ENCODE measurements at places on chromosomes 2 and 18.

GRCh38 chr2:64327510-64328414, 126.2 kb upstream of the LGALSL start:
- DNase-seq = no peak

DNA sequence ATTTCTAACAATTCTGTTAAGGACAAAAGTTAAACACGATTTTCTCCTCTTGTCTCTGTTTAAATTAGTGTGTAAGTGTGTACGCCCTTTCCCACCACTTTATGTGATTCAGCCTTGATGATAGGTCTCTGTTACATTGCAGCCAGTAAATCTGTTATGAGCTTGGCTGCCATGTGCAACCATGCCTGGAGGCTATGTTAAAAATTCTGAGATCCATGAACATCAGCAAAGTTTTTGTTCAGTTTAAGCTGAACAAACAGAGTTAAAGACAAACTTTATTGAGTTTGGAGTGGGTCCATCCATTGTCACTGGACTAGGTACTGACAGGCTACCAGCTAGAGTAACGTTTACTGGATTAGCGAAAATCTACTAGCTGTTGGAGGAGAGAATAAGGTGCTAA, 110.4 kb downstream of the NCKAP5 start:
- no peak for DNase-seq

DNA sequence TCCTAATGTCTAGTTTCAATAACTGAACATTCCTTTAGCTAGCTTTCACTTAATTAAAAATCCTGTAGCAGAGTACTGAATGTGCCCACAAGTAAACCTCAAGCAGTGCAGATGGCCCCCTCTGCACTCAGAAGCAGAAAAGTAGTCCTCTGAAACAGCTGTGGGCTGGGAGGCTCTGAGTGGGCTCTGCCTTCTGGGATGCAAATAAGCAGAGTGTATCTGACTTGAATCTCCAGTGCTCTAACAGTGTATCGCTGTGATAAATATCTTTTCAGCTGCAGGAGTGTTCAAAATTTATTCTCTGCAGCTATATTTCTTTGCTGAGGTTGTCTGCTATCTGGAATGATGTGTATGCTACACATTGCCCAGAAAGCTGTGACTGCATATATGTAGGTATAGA, 44.8 kb upstream of the SYT4 start:
- DNase-seq = no peak

DNA sequence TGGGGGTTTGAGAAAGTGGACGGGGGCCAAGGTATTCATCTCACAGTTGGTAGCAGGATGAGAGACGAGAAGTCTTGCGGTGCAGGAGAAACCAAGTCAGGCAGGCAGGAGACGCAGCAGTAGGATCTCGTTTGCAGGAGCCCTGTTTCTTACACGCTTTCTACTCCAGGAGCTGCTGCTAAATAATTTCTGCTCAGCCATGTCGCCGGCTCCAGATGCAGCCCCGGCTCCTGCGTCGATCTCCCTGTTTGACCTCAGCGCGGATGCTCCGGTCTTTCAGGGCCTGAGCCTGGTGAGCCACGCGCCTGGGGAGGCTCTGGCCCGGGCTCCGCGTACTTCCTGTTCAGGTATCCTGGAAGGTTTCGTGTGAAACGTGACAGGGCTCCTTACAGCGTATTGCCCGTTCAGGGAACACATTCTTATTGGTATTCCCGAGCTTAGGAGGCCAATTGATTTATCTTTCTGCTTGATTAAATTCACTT, 494 bp downstream of the ANKZF1 start:
- no peak for DNase-seq

DNA sequence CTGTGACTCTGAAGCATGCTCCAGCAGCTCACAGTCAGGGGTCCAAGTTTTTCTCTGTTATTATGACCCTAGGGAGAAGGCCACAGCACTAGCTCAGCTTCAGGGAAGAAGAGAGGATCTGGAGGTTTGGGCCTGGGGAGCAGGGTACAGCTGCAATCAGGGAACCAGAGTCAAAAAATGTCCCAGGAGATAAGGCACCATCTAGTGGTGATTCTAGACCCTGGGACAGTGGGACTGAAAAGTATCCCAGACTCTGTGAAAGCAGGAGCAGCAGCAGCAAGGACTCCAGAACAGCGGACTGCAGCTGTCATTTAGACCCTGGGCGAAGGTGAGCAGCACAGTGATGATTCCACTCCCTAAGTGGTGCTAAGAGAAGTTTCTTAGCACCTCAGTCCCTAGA, 278.4 kb upstream of the DDX18 start:
- no peak for DNase-seq

DNA sequence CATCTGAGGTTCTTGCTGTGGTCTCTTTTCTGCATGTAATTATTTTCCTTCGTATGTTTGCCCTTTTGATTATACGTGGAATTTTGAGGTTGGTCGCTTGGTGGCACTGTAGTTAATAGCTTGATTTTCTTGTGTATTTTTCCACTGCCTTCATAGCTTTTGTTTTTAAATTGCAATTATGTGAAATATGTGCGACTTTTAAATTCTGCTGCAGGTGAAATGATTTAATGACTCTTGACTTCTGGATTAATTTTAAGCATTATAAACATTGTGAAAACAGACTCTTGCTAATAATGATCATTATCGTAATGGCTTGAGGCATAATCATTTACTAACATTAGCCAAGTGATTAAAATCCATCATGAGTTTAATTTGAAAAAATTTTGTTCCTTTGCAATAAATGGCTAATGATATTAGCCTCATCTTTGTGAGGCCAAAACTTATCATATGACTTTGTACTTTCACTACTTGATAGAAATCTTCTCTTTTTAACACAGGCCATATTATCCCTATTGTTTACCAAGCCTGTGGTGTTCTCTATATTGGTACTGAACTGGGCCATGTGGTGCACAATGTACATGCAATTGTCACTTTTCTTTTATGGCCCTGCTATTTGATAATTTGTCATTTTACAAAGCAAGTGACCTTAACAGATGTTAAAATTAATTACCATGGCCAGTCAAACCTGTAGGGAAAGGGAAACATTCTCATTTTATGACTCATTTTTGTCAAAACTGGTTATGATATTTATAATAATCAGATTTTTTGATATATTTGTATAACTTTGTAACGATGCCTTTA, 62.8 kb upstream of the NEUROD1 start:
- DNase-seq = peak; percentile 49

DNA sequence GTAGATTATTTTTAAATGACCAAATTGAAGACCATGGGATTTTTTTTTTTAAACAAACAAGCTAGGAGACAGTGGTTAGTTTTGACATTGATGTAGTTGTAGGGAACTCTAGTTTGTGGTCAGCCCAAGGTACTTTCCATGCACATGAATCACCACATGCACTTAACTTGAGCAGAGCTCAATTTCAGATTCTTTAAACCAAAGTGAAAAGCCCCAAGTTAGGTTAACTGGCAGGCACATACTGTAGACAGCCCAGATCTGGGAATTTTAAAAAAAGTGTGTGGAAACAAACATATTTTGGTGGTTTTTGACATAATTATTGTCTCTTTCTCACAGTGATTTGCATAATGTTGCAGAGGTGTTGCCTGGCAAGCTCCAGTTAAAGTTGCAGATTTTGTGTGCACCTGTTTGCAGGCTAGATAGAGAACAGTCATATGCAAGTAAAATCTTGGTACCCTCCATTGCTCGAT, 88.4 kb downstream of the BCL2L11 start:
- DNase-seq = no peak

GRCh38 chr18:32552421-32553030, 81.8 kb upstream of the GAREM1 start:
- peak; percentile 12 for DNase-seq

DNA sequence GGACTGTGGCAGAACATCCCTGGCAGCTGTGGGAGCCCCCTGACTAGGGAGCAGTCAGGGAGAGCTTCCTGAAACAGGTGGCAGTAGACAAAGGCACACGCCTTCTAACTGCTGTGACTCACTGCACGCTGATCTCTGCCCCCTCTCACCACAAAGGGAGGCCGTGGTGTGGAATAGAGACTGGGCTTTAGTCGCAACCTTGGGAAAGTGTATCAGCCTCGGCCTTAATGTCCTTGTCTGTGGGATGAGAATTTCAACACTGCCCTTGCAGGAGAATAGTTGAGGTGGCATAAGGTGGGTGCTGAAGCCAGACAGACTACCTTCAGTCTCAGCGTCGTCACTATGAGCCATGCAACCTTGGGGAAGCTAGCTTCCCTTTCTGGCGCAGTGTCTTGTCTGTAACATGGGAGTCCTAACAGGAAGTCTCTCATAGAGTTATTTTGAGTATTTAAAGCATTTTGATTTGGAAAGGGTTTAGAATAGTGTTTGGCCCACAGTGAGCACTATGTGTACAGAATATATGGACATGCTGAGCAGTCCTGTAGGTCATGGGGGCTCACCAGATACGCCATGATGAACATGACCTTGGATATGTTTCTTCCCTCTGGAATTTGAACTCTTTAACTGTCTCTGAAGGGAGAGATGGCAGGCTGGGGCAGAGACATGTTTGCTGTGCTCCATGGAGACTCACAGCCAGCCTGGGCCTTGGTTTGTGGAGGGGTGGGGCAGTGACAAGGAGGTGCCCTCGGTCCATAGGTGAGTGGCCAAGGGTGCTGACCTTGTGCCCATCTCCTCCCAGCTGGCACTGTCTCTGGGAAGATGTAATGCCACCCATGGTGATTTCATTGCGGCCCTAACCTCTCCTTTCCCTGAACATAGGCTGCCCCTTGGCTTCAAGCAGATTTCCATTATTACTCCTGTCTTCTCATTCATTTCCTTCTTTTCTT, 29.5 kb upstream of the SMAD7 start:
- DNase-seq = no peak

DNA sequence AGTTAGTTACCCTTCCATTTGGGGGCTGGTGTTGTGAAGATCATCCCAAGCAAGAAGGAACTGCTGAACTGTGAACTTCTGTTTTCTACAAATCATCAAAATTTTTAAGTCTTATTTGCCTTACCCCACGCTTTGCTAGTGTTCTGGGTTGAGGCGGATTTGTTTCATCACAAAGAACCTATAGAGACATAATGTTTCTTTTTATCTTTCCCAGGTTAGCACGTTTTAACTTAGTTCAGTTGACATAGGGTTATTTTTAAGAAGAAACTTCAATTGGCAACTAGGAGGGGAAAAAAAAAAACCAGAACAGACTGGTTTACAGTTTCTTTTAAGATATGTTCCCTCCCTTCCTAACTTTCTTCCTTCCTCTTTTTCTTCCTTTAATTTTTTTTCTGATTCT, 31.1 kb upstream of the CERS6 start:
- no peak for DNase-seq

GRCh38 chr2:159926695-159927094, 128.7 kb upstream of the CD302 start:
- DNase-seq = no peak

- no peak for DNase-seq
These were observed 88.6 kb downstream of the KCNH7 start for GRCh38 chr2:162749994-162750393.

GRCh38 chr2:237966250-237966564, 607 bp upstream of the UBE2F start:
- no peak for DNase-seq

GRCh38 chr2:24762518-24762917, 30.7 kb downstream of the PTRHD1 start:
- no peak for DNase-seq

DNA sequence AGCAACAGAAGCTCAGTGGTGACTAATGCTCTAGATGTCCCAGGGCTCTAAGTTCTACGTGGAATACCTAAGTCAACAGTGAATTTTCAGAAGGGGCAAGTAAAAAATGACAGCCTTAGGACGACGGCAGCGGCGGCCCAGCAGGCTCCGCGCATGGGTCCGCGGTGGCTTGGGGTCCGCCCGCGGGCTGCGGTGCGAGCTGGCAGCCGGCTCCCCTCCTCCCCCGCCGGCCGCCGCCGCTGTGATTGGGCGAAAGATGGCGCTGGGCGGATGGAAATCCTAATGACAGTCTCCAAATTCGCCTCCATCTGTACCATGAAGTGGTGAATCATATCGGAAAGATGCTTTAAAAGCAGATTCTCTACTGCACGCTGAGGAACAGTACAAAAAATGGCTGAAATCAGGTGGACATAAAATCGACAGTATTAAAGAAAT, 74.7 kb downstream of the HNRNPLL start:
- DNase-seq = no peak

GRCh38 chr2:45808294-45808800, 156.9 kb downstream of the PRKCE start:
- no peak for DNase-seq

GRCh38 chr2:238240757-238241711, 1.2 kb upstream of the HES6 start:
- DNase-seq = peak; percentile 51

GRCh38 chr2:202377207-202377761, 1.2 kb downstream of the BMPR2 start:
- peak; percentile 40 for DNase-seq

- DNase-seq = no peak
These were observed 542.3 kb upstream of the VWC2L start for GRCh38 chr2:213868526-213868925.

DNA sequence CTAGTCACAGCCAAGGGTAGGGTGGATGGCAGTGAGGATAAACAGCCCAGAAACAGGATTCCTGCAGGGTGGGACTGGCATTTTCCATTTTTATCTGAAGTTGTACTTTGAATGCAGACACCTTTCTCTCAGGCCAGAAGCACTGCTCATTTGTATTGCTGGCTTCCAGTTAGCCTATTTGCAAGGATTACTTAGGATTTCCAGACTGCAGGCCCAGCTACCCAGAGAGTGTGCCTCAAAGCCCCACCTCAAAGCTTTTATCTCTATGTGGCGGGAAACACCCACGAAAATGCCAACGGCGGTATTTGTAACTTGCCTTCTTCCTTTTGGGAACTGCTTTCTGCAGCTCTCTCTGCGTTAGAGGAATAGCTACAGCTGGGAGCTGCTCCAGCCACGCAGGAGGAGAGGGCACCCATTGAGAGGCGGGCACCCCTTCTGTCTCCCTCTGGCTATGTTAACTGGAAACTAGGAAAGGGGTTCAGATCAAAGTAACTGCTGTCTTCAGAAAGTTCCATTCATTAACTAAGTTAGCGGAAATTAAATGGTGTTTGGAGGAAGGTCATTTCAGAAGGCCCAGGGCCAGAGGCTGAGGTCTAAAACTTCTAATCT, 144.9 kb downstream of the TGIF1 start:
- DNase-seq = peak; percentile 34

DNA sequence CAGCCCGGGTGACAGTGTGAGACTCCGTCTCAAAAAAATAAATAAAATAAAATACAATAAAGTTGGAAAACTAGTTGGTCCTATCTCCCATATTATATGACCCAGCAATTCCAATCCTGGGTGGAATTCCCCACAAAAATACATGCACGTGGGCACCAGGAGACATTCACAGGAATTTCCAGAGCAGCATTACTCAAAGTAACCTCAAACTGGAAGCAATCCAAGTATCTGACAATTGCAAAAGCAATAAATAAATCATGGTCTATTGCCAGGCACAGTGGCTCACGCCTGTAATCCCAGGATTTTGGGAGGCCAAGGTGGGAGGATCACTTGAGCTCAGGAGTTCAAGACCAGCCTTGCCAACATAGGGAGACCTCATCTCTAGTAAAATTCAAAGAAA, 101.2 kb upstream of the MAP4K4 start:
- no peak for DNase-seq

GRCh38 chr2:108926561-108927380, 62.2 kb downstream of the EDAR start:
- DNase-seq = no peak

- DNase-seq = no peak
These were observed 53.6 kb upstream of the CAB39 start for GRCh38 chr2:230658877-230659652.

GRCh38 chr2:181268174-181268867, 188.9 kb upstream of the ITGA4 start:
- no peak for DNase-seq

All from right lung (tissue), 10 donors.